ENCODE measurements at places on chromosomes 3 and 15.

DNA sequence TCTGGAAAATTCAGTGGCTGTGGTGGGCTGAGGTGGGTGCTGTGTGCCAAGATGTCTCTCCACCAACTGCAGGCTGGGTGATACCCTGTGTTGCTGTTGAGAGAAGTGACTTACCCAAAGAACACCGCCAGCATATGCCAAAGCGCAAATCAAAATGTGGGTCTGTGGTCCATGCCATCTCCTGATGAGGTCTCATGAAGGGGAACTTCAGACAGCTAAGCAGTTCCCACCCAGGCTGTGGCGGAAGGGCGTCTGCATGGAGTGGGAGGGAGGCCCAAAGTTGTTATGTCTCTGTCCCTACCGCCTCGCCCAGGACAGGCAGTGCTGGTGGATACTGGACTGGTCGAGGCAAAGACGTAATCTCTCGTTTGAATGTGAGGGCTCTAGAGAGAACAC, 70.9 kb upstream of the PLXNA1 start:
- peaks cover 16% of the 10 kb centered on the region for H3K27me3 ChIP-seq
- DNase-seq: no peak
- peak overlapping the region; percentile 71 for H3K4me3 ChIP-seq
- H3K4me1 ChIP-seq: peaks cover 71% of the 10 kb centered on the region
- peaks cover 18% of the 10 kb centered on the region for H3K36me3 ChIP-seq

GRCh38 chr3:33940149-33940548, 141.7 kb downstream of the PDCD6IP start:
- peaks cover 2% of the 10 kb centered on the region for H3K27me3 ChIP-seq
- no peak for DNase-seq
- H3K4me3 ChIP-seq: no peak overlapping the region
- H3K36me3 ChIP-seq: no peaks in the 10 kb centered on the region

- DNase-seq: no peak
- H3K27ac ChIP-seq: no peak overlapping the region
- H3K4me1 ChIP-seq: no peaks in the 10 kb centered on the region
- H3K4me3 ChIP-seq: no peak overlapping the region
- no peaks in the 10 kb centered on the region for H3K27me3 ChIP-seq
These were observed 116.5 kb downstream of the NEK10 start for GRCh38 chr3:27252646-27253045.

- no peak for DNase-seq
- peaks cover 44% of the 10 kb centered on the region for H3K4me1 ChIP-seq
- H3K36me3 ChIP-seq: peaks cover 16% of the 10 kb centered on the region
- no peak overlapping the region for H3K27ac ChIP-seq
These were observed 1.9 kb downstream of the RUBCN start for GRCh38 chr3:197734667-197735318.

DNA sequence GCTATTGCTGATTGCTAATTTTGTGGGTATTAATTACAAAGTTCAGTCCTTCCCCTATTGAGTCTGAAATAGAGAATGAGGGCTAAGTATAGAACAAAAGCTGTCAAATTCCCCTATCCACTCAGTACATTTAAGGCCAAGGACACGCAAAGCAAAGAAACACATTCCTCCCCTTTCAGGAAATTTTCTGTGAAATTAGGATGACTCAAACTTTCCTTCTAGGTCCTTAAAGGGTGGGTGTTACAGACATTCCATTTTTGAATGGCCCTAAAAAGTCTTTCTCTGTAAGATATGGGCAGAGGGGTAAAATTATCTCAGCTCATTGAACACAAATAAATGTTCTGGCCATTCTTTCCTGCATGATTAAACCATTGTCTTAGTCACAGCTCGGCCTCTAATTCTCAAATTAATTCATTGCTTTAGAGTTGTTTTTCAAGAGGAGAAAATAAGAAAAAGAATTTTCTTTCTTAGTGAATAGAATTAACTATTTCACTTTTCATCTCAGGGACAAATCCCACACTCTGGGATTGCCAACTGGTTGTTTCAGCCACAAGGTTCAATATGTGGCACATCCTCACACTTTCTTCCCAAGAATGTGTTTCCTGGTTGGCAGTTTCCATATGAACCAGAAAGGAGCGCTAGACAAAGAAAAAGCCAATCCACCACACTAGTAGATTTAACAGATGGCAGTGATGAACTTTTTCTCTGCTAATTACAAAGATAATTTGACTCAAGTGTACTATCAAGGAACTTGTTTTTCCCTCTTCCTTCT, 424.1 kb downstream of the ZNF385D start:
- no peak overlapping the region for H3K27ac ChIP-seq
- no peaks in the 10 kb centered on the region for H3K4me1 ChIP-seq
- H3K27me3 ChIP-seq: no peaks in the 10 kb centered on the region
- no peak overlapping the region for H3K4me3 ChIP-seq

- H3K27me3 ChIP-seq: no peaks in the 10 kb centered on the region
- no peak for DNase-seq
- no peak overlapping the region for H3K27ac ChIP-seq
- H3K36me3 ChIP-seq: no peaks in the 10 kb centered on the region
- H3K4me3 ChIP-seq: no peak overlapping the region
These were observed 24.4 kb upstream of the CPOX start for GRCh38 chr3:98617841-98618240.

GRCh38 chr15:52361494-52361893, 65.9 kb upstream of the MYO5C start:
- peaks cover 18% of the 10 kb centered on the region for H3K36me3 ChIP-seq
- DNase-seq: no peak

GRCh38 chr3:159916052-159916451, 72.6 kb upstream of the IL12A start:
- H3K4me1 ChIP-seq: peaks cover 9% of the 10 kb centered on the region
- H3K4me3 ChIP-seq: no peak overlapping the region
- no peak overlapping the region for H3K27ac ChIP-seq
- DNase-seq: no peak

- peak overlapping the region; percentile 49 for H3K4me3 ChIP-seq
- H3K27ac ChIP-seq: peak overlapping the region; percentile 76
- peak; percentile 84 for DNase-seq
These were observed 274.2 kb downstream of the FOXP1 start for GRCh38 chr3:71309342-71309741.

DNA sequence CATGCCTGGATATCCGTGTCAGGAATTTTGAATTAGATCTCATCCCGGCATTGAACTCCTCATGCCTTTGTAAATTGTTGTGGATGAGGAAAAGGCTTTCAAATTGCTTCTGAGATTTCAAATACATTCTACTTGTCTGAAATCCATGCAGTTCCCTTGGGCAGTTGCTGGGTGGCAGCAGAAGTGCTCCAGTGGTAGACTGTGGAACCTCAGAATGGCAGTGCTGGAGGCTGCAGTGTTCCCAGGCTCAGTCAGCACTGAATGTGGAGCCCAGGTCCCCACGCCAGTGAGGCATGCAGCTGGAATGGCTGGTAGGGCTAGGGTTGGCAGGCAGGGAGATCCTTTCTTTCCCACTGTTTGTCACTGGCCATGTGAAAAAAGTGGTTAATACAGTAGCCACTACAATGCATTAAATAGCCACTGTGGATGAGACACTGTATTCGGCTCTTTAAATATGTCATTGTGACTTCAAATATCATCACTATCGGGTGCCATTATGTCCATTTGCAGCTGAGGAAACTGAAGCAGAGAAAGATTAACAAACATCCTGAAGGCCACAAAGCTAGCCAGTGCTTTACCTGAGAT, 98.6 kb downstream of the TPRG1 start:
- DNase-seq: peak; percentile 55
- no peaks in the 10 kb centered on the region for H3K27me3 ChIP-seq
- H3K4me3 ChIP-seq: no peak overlapping the region
- peaks cover 7% of the 10 kb centered on the region for H3K4me1 ChIP-seq
- no peaks in the 10 kb centered on the region for H3K36me3 ChIP-seq

DNA sequence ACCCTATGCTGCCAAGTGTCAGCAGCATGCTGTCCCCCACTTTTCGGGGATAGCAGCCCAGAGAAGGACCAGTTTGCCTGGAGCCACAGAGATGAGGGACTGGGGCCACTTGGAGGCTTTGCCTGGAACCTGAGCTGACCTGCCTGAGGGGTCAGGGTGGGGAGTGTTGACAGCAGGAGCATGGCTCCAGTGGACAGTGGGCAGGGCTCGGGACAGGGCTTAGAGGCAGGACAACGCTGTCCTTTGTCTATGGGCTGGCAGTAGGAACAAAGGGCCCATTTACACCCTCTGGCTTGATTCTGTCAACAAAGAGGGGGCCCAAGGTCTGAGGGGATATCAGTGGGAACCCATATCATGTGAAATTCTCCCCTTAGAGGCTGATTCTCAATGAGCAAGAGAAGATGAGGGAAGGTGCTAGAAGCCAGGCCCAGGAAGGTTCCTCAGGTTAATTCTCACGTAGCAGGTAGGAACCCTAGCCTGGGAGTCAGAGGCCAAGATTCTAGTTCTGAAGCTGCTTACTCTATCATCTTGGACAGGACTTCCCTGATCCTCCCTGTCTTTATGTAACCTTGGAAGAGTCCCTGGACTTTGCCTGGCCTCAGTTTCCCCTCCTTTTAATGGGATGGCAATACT, 29.7 kb upstream of the HHATL start:
- H3K4me1 ChIP-seq: no peaks in the 10 kb centered on the region
- no peak overlapping the region for H3K4me3 ChIP-seq
- H3K27ac ChIP-seq: no peak overlapping the region
- peaks cover 7% of the 10 kb centered on the region for H3K27me3 ChIP-seq

DNA sequence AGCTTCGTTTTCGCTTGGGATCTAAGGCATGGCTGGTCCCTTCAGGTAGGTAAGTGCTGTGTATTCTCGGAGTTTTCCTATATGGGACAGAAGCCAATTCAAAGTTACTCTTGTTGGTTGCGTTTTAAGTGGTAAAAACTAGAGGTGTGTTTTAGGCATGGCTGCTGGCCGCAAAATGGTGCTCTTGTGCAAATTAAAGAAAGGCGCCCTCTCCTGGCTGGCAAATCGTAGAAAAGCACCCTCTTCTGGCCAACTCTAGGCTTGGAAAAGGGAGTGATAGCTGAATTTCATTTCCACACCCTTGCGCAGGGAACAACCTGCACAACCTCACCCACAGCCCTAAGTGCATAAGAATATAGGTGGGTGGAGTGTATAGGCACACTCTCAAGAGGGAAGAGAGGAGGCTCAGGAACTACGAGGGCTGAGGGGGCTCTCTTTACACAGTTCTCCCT, 23.5 kb downstream of the DRD3 start:
- peak; percentile 33 for DNase-seq
- H3K36me3 ChIP-seq: no peaks in the 10 kb centered on the region
- peaks cover 4% of the 10 kb centered on the region for H3K27me3 ChIP-seq
- H3K4me1 ChIP-seq: peaks cover 6% of the 10 kb centered on the region

DNA sequence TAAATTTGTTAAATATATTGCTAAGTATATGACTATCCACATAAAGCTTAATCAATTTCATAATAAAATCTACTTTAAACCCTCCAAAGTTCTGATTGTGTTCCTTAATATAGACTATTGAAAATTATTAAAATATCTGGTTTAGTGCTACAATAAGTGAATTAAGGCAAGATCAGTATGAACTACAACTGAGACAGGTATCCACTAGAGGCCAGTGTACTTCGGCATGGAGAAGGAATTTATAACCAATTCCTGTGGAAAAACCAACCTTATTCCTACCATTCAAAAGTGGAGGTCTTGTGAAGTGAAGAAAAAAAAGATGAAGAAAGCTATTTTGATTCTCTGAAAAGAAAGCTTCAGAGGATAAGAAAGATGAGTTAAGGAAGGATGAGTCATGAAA, 237.7 kb downstream of the SUCLG2 start:
- no peak overlapping the region for H3K27ac ChIP-seq
- DNase-seq: no peak
- H3K36me3 ChIP-seq: peaks cover 49% of the 10 kb centered on the region
- H3K4me1 ChIP-seq: no peaks in the 10 kb centered on the region

DNA sequence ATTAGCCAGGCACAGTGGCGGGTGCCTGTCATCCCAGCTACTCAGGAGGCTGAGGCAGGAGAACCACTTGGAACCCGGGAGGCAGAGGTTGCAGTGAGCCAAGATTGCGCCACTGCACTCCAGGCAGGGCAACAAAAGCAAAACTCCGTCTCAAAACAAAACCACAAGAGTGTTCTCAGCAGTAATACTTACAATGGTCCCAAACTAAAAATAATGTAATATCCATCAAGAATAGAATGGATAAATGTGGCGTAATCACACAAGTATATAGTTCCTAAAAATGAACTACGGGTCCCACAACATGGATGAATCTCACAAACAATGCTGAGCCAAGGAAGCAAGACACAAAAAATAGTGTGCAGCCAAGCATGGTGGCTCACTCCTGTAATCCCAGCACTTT, 39.2 kb downstream of the STAG1 start:
- no peaks in the 10 kb centered on the region for H3K27me3 ChIP-seq
- no peak for DNase-seq
- H3K4me1 ChIP-seq: peaks cover 3% of the 10 kb centered on the region
- no peak overlapping the region for H3K4me3 ChIP-seq
- H3K27ac ChIP-seq: no peak overlapping the region

DNA sequence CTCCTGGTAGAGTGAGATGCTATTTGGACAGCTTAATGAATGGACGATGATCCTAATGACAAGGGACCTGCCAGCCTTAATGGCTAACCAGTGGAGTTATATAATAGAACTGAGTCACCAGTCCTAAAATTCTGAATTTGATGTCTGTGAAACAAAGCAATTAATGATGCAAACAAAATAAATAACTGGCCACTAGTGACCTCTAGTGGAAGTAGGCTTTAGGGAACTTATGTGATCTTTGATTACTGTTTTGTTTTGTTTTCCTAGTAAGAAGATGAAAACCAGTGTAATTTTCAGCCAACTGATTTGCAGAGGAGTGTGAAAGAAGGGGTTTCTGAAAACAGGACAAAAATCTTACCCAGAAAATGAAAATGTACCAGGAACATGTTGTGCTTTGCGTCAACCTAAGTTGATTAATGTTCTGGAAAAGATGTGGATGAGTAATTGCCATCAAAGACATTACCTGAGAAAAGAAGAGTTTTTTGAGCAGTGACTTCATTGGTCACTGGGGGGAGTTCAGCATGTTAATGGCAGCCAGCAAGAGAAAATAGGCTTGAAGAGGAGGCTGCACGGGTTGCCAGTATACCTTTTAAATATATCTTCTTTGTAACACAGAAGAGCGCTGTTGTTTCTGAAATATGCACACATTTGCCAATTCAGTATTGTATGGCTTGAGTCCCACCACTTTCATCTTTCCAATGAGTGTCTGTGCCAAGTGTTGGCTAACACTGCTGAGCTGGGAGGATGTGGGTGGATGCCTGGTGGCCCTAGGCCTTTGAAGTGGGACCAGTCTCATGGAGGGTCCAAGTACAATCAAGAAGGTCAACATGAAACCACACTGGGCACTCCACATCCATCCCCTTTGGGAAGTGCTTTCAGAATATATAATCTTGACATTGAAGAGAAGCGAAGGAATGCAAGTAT, 9.3 kb downstream of the VEPH1 start:
- H3K4me1 ChIP-seq: no peaks in the 10 kb centered on the region
- H3K4me3 ChIP-seq: no peak overlapping the region
- no peak for DNase-seq
- no peaks in the 10 kb centered on the region for H3K36me3 ChIP-seq
- peaks cover 28% of the 10 kb centered on the region for H3K27me3 ChIP-seq

DNA sequence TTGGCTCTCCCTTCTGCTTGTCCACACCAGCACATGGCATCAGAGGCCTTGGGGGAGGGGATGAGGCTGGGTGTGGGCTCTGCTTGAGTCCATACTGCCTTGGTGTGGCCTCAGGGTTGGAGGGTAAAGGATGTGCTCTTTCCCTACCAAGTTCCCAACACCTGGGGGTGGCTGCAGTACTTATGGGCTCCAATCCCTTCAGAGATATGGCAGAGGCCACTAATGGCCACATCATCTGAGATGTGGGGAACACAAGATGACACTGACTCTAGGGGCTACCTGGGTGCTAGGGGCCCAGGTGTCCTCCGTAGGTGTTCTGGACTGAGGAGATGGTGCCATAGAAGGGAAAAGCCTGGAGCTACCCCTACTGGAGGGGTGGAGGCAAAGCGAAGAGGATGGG, 6.9 kb downstream of the CXCR6 start:
- H3K27me3 ChIP-seq: no peaks in the 10 kb centered on the region
- H3K27ac ChIP-seq: peak overlapping the region; percentile 88
- peak overlapping the region; percentile 24 for H3K4me3 ChIP-seq

All from activated CD8-positive, alpha-beta T cell treated with anti-CD3 and anti-CD28 coated beads, Interleukin-2, amount 10 ng/mL, durations not matched to agents 7 days and 5 days (primary cell).